Foreskin keratinocyte (primary cell): ENCODE measurements at places on chromosomes 3 and 15.

DNA sequence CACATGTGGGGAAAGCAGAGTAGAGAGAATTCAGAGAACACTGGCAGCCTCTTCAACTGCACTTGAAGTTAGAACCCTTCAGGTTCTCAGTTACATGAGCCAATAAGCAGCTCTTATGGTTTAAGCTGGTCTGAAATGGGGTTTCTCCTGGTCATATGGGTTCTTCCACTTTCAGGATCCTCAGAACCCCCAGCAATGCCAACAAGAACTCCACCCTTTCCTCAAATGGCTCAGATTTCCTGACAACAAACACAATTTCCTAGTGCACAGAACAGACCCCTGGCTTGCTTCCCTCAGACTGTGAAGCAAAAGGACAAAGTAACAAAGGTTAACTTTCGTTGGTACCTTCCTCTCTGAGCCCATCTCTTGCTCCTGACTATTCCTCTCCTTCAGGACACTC lies 23.9 kb upstream of the FRMD4B start:
- DNase-seq, result no peak

- no peak for DNase-seq
Measured at GRCh38 chr15:81293728-81294515, 30.0 kb downstream of the STARD5 start.

GRCh38 chr3:195397524-195397923 lies 45.3 kb downstream of the ACAP2 start:
- no peak for DNase-seq

DNA sequence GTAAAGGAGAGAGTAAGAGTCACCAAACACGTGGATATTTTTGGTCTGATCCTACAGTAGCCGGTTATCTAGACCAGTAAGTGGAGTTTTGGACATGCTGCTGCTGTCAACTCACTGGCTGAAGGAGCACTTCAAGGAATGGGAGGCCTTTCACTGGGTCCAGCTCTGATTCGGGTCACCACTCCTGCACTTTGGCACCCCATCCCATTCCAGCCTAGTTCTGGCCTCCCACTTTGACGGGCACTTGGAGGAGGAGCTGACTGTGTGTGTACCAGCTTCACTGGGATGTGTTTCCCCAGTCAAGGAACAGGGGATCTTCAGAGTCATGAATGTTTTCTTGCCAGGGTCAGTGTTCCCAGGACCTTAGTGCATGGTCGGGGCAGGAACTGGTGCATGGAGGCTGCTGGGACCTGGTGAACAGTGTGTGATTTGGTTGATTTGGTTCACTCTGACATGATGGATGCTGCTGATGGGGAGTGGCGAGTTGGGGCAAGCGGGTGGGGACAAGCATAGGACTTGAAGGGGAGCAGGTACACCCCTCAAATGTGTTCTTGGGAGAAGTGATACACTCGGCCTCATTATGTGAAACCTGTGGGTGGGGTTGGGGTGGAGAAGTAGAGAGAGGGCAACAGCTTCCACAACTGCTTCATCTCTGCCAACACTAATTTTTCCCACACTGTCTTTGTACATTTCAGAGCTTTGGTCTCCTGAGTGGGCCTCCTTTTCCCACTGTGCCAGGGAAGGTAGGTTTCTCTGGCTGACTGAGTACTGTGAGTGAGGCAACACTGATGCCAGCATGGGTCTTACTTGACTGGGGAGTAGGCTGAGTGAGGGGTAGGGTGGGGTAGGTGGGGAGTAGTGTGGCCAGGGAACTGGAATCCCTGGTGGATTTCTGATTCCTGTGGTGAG lies 64.0 kb downstream of the RGMA start:
- DNase-seq, result no peak

DNA sequence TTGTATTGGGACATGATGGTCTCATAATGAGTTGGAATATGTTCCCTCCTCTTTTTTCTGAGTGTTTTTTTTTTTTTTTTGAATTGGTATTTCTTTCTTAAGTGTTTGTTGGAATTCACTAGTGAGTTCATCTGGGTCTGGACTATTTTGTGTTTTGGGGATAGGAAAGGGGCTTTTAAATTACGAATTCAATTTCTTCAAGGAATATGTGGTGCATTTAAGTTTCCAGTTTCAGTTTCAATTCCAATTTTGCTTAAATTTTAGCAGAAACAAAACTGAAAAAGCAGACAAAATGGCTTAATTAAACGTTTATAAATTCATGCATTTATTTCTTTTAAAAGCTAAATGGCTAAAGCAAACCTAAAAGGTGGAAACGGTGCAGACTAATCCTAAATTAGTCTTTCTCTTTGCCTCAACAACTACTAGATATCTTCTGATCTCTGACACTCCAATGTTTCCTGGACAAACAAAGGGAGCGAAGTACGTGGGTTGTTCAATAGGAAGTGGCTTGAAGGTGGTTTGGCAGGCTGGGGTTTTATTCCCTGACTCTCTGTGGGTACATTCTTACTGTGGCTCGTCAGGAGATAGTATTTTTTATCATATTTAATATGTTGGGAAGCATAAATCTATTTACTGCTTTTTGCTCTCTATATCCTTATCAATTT lies 50.0 kb upstream of the CORO2B start:
- no peak for DNase-seq
